PC-9 (cell line): ENCODE measurements at places on chromosomes 5 and 9.

DNA sequence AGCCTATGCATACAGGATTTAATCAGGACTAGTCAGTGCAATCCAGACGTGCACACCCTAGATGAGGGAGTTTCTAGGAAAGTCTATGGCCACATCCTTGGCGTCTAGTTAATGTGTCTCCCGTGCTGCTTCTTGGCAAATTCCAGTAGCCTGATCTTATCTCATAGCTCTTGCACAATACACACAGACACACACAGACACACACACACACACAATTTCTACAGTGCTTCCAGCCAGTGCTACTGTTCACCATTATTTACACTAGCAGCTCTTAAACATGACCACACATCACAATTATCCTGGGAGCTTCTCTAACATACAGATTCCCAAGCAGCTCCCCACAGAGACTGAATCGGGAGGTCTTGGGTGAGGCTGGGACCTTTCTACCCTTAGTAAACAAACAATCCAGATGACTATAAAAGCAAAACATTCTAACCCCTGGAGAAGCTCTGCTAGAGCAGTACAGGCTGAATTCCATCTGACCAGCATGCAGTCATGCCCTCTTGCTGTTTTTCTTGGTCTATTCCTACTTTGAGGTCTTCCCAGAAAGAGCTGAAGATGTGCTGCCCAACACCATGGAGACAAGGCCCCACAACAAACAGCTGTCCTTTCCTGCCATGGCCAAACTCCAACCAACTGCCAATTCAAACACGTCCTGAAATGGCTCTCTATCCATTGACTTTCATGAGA, 236.6 kb downstream of the DEPDC1B start:
- no peak for DNase-seq

DNA sequence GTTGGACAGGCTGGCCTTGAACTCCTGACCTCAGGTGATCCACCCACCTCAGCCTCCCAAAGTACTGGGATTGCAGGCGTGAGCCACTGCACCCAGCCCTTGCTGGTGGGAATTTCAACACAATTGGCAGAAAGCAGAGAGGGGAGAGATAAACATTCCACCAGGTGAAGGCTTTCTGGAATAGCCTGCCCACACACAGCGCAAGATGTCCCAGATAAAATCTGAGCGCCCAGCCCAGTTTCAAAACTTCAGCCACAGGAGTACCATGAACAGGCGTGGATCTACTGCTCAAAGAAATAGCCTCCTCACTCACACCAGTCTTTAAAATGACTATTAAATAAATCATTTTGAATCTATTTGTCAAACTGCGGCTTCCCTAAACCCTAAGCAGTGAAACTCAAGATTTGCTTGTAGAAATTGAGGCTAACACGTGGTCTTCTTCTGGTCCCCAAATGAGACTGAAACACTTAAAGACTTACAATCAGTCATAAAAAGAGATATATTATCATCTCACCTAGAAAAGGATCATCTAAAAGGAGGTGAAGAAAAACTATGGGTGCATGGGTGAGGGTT, 34.7 kb downstream of the CAPSL start:
- no peak for DNase-seq

- no peak for DNase-seq
Measured at GRCh38 chr9:132864691-132865090, 13.4 kb downstream of the AK8 start.

DNA sequence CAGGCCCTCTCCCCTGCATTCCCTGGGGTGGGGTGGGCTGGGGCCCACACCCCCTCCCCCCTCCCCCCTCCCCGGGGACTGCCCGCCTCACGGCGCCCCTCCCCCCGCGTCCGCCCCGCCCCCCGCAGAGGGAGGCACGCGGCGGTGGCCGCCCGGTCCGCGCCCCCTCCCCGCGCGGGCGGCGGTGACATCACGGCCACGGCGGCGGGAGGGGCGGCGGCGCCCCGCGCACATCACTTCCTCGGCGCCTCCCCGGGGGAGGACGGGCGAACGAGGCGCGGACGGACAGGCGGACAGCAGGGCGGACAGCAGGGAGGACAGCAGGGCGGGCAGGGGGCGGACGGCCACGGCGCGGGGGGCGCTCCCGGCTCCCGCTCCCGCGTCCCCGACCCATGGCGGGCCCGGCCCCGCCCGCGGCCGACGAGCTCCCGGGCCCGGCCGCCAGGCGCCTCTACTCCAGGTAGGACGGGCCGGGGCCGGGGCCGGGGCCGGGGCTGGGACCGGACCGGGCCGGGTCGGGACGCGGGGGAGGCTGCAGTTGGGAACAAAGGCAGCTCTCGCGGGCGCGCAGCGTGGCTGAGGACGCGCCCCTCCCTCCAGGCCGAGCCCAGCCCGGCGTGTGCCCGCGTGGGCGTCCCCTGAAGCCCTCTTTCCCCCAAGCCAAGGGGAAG, at the start of gene GPSM1:
TSS of gene GPSM1 (plus strand) at position 236 of the 671 bp plus-strand sequence. CDS start at position 393, 157 bp downstream.
- DNase-seq, result peak; percentile 33

DNA sequence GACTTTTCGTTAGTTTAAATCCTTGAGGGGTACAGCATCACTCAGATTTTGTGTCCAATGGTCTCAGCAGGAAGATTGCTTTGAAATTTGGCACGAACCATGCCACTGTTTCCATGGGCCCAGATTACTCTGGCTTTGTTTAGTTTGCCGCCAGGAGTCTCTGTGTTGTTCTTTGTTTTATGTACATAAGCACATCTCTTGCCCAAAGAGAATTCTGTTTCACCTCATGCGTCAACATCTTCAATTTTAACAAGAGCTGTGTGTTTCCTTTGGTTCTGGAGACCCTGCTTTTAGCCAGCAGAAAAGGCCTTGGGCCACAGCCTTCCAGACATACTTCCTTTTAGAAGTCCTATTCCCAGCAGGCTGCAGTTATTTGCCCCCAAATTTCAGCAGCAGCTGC, 62.4 kb downstream of the TNPO1 start:
- DNase-seq, result no peak

DNA sequence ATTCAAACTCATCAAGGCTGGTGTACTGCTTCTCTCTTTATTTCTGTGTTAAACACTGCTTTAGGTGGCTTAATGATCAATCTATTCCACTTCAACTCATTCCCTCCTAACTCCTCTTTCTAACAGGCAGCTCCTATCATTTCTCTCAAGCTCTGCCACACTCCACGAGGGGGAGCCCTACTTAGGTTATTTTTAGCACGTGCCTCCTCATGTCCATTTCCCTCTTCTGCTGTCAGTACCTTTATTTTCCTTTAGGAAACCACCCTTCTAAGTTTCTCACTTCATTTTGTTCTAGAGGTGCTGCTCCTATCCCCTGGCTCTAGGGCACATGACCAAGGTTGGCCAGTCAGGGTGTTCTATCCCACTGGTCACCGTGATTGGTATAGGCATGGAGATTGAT, 6.7 kb upstream of the BRINP1 start:
- DNase-seq, result no peak

- DNase-seq, result no peak
Measured at GRCh38 chr9:137716694-137717287, 98.0 kb downstream of the EHMT1 start.

- no peak for DNase-seq
Measured at GRCh38 chr5:80060966-80061365, 25.8 kb downstream of the THBS4 start.

DNA sequence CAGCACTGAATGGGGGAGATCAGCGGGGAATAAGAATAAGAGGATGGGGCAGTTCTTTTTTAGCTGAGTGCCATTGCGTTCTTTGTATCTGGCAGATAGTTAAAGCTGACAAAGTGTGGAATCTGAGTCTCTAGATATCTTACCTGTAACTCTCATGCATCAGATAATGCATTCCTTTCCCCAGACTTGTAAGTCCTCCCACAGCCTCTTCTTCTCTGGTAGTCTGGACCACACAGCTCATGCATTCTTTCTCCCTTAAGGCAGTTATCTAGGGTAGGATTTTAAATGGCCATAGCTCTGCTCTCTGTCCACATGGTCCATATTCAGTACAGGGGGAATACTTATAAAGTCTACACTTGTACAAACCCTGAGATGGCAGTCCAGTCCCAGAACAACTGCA, 54.0 kb upstream of the FGF10 start:
- DNase-seq, result no peak
